ENCODE measurements at places on chromosomes 7 and 10. TPM values are rescaled to one million over a fixed set of nuclear protein-coding genes. Genes with fewer than 3 reads are reported as not detected.

Gene OR2A1
- total RNA-seq: under 0.01 TPM

Gene CRPPA
- total RNA-seq: 1.2 TPM

Gene GPR85
- 1.9 TPM for total RNA-seq

Gene CRYGN
- 0.58 TPM for total RNA-seq

Gene ANKRD61
- total RNA-seq: not detected

Gene CREB5
- 48.1 TPM for total RNA-seq

Gene RAB11FIP2
- 20.5 TPM for total RNA-seq

Gene MBL2
- not detected for total RNA-seq

Gene AKR1B15
- total RNA-seq: not detected

Gene SPDYE1
- total RNA-seq: not detected

Gene NUDT5
- 62.2 TPM for total RNA-seq

Gene CCL26
- total RNA-seq: 0.33 TPM

Gene ZNF775
- total RNA-seq: 10.6 TPM

Gene GNGT1
- total RNA-seq: not detected

Gene ATG9B
- under 0.01 TPM for total RNA-seq

Gene GARIN1A
- 1.5 TPM for total RNA-seq

Gene TAS2R5
- 1.7 TPM for total RNA-seq

Gene KIAA1217
- total RNA-seq: 5.5 TPM

Gene LAMB1
- 478 TPM for total RNA-seq

Gene TMEM236
- total RNA-seq: under 0.01 TPM
